ENCODE measurements at places on chromosomes 16 and 17.
A peak's percentile ranks its signal among the peaks of the same experiment; 100 is the strongest.

GRCh38 chr16:72444696-72445095 is 272.7 kb upstream of the PMFBP1 start:
- no peak for DNase-seq

GRCh38 chr16:49120631-49121030 is 161.0 kb downstream of the CBLN1 start:
- DNase-seq = no peak

GRCh38 chr16:21279501-21279900 is 1.4 kb upstream of the CRYM start:
- no peak for DNase-seq

GRCh38 chr17:8056232-8056975 is 17.5 kb downstream of the ALOX15B start:
- peak; percentile 59 for DNase-seq

GRCh38 chr16:10494343-10495030 is 85.9 kb downstream of the EMP2 start:
- DNase-seq = no peak

- DNase-seq = no peak
Measured at GRCh38 chr17:34261568-34262337, 6.7 kb downstream of the CCL2 start.

DNA sequence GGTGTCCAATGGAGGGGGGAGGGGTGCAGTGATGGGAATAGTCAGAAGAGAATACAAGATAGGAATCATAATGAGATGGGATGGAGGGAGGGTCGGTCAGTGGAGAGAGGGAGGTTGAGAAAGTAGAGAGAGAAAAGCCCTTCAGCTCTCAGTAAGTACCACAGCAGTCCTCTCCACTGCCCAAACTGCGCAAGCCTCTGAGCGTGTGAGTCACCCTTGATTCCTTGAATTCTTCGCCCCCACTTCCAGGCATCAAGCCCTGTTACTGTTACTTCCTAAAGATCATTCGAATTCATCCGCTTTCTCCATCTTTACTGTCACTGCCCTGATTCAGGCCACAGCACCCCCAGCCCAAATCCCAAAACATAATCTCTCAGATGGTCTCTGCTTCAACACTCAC is 2.5 kb downstream of the GUCY2D start:
- no peak for DNase-seq

DNA sequence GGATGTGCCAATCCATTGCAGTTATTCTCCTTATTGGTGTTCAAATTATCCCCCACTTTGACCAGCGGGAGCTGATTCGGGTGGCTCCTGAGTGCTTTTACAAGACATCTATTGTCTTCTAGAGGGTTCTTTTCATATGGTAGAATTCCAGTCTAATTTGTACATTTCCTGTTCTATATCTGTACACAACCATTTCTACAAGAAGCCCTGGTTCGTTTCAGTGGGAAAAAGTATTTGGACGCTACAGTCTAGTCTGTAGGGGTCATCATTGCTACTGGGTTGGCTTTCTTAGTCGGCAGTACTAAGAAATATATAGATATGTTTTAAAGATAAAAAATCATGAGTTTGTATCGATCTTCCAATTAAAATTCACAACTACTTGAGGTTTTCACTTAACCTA is 262.6 kb downstream of the MAP2K6 start:
- no peak for DNase-seq

GRCh38 chr17:79017546-79018369 is 6.2 kb upstream of the C1QTNF1 start:
- no peak for DNase-seq

- no peak for DNase-seq
Measured at GRCh38 chr17:49498029-49498615, 3.0 kb downstream of the NGFR start.

DNA sequence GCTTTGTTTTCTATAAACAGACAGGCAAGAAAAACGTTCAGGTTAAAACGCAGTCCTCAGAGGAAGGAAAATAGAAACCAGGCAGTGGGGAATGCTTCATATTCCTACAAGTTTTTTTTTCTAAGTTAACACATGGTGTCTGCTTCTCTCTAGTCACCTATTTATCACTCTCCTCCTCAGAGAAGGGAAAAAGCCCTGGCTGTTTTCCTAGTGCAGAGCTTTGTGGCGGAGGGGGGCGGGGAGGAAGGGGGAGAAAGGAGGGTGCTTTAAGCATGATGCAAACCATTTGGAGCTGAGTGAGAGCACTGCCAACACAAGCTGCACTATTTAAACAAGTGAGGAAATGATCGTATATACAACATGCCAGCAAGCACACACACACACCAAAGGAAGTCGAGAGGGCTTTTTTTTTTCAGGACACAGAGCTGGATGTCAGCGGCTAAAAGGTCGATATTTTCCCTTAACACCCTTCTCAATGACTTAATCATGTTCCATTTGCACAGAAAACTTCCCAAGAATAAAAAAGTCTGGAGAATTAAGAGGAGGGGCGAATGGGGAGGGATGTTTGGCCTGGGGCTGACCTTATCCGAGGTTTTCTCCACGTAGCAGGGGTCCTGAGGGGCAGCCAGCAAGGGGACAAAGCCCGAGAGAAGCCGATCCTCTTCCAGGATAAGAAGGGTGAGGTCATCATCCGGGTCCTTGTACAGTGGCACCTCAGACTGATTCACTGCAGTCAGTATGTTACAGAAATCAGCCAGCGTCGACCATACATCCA is 117.4 kb downstream of the HIC1 start:
- no peak for DNase-seq

- DNase-seq = no peak
Measured at GRCh38 chr16:28104404-28104803, 40.9 kb upstream of the GSG1L start.

DNA sequence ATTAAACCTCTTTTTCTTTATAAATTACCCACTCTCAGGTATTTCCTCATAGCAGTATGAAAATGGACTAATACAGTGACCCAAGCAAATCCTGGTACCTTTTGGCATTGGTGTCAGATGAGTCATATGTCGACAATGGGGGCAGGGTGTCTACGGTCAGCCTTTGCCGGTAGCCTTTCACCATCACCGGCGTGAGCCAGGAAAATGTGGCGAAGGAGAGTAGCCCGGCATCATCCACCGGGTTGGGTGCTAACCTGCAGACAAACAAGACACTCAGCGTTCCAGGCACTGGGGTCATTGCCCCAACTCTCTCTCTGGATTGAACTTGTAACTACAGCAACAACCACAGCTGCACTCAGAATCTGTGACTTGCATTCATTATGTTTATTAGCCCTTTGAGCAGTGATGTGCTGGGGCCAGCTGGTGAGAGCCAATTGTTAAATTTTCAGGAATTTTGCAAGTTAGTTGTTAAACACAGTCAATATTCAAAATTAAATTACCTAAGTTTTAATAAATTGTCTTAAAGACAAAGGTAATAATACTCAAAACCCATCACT is 11.9 kb downstream of the ABCC12 start:
- DNase-seq = no peak

DNA sequence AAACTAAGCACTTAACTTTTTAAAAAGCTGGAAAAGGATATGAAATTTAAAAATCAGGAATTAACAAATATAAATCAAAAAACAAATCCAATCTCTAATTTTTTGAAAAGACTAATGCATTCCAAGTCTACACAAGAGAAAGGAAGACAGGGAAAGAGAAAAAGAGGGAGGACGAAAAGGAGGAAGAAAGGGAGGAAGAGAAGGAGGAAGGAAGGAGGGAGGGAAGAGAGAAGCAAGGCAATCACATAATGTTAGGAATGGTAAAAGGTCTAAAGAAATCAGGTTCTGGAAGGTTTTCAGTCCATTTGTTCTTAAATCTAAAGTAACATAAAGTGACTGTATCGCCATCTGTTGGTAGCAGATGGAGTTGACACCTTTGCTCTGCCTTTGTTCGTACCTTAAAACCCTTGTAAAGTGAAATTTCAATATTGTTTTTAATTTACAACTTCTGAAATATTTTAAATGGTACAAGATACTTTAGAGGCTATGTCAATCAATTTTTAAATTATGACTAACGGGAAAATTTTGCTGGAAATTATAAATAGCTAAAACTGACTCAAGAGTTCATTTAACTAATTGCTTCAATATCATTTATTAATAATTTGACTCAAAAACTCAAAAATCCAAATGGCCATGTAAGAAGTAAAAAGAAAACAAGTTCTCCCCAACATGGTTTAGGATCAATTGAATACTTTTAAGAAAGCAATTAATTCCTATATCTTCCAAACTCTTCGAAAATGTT is 20.4 kb upstream of the CDYL2 start:
- no peak for DNase-seq

DNA sequence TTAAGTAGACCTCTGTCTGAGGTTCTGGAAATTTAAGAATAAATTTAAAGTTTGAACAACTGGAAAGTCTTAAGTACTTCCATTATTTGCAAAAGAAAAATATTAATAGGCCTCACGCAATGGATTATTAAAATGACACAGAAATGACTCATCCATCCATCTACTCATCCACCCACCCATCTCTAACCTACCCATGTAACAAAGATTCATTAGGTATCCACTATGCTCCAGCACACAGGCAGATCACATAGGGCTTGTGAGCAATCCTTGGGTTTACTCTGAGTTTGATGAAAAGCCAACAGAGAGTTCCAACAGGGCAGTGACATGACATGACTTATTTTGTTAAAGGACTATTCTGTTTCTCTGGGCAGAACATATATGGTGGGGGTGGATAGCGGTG is 93.3 kb downstream of the HELZ start:
- DNase-seq = no peak
